ENCODE measurements at places on chromosomes 2 and 18.
A peak's percentile ranks its signal among the peaks of the same experiment; 100 is the strongest.

- DNase-seq, result no peak
Measured at GRCh38 chr2:64386676-64387075, 67.3 kb upstream of the LGALSL start.

DNA sequence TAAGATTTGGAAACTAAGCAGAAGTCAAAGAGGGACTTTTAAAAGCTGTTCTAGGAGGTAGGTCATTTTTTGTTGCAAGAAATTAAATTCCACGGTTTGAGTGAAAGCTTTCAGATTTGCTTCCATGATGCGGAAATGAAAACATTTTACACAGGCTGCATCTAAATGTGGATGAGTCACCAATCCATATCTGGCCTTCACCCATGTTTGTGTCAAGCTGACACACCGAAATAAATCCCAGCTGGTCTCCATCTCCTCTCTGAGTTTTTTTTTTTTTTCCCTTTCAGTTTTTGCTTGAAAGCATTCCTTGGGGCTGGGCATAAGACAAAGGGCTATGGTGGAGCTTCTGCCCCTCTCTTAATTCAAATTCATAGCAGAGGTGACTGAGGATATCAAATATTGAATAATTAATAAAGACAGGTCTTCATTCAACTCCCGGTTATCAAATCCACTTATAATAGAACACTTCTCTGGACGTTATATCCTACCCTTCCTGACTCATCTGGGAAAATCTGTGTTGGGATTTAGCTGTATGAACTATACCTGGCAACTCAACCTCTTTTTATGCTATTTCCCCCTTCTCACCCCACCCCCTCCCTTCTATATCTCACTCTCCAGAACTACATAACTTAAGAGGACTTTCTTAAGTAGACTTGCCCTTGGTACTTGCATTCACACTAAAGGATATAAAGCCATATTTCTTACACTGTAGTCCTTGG, 558.3 kb upstream of the GCFC2 start:
- no peak for DNase-seq

GRCh38 chr18:10454681-10455557, 484 bp downstream of the APCDD1 start:
- DNase-seq, result no peak

DNA sequence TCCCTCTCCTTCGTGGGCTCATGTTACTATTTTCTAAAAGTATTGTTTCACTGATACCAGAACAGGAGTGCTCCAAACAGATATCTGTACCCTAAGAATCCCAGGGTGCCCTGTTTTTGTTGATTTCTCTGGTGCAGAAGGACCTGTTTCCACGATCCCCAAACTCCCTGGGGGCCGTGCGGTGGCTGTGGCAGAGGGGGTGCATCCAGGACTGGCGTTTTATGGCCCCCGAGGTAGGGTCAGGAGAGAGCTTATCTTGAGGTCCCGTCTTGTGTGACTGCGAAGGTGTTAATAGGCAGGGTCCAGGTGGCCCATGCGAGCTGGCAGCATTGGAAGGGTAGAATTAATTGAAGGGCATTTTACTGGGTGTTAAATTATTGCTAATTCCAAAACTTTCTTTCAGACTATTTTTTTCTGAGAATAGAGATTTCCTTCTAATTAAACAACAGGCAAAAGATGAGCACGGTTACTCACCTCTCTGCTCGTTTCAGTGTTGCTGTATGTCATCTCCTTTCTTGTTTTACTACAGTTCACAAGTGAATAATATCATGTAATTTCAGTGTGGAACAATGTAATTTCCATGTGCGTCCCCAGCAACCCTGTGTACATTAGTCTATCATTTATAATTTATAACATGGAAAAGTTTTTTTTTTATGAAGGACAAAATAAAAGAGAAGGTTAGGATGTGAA, 8.2 kb downstream of the TWIST2 start:
- DNase-seq, result no peak

- DNase-seq, result no peak
Measured at GRCh38 chr2:16686641-16687040, 21.0 kb upstream of the CYRIA start.

DNA sequence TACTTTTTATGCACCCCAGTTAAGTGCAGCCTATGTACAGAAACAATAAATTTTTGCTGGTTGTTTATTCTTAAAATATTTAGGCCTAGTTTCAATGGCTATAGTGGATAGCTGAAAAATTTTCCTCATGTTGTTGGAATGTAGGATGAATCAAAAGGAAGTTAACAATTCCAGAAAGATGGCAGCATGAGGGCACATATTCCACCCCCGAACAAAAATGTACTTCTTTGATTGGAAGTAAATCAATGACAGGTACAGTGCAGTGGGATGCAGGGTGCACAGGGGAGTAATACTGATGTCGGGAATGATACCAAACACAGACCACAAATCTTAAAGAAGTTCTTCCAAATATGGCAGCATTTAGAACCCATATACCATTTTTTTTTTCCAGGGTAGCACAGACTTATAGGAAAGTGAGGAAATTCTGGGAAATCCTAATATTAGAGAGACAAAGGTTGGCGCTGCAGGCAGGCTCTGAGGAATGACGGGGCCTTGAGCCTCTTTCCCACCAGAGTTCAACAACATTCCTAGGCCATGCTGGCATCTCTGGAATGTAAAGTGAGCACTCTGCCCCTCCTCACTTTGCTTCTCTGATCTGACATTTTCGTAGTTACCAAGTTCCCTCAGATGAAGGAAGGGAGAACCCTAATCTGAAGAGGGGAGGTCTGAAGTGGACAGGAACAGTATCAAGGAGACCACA, 36.6 kb upstream of the IKZF2 start:
- no peak for DNase-seq

- no peak for DNase-seq
Measured at GRCh38 chr2:53445383-53446070, 322.1 kb upstream of the CHAC2 start.

GRCh38 chr2:154910701-154911100, 212.2 kb downstream of the KCNJ3 start:
- DNase-seq, result no peak

GRCh38 chr2:215280326-215280725, 31.5 kb upstream of the ATIC start:
- no peak for DNase-seq

DNA sequence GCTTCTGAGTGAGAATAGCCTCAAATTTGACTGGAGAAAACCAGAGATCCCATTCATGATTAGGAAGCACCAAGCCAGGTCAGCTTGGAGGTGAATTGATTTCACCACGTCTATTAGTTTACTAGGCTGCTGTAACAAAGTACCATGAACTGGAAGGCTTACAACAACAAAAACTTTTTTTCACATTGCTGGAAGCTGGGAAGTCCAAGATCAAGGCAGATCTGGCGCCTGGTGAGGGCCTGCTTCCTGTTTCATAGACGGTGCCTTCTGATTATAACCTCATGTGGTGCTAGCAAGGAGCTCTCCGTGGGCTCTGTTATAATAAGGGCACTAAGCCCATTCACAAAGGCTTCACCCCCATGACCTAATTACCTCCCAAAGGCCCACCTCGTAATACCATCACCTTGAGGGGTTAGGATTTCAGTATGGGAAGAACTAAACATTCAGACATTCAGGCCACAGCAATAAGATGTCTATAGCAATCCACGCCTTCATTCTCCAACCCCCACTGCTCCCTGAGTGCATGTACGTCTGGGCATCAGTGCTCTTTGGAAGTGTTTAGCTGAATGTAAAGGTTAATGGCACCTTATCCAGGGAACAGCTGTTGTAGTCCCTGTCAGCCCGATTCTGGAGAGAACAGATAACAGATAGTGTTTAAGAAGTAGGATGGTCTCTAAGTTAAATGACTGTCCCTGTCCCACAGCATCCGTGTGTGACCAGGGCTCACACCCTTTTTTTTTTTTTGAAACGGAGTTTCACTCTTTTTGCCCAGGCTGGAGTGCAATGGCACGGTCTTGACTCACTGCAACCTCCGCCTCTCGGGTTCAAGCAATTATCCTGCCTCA, 89.2 kb downstream of the SOCS6 start:
- DNase-seq, result no peak

GRCh38 chr2:7119132-7119835, 202.1 kb downstream of the RNF144A start:
- DNase-seq, result no peak

DNA sequence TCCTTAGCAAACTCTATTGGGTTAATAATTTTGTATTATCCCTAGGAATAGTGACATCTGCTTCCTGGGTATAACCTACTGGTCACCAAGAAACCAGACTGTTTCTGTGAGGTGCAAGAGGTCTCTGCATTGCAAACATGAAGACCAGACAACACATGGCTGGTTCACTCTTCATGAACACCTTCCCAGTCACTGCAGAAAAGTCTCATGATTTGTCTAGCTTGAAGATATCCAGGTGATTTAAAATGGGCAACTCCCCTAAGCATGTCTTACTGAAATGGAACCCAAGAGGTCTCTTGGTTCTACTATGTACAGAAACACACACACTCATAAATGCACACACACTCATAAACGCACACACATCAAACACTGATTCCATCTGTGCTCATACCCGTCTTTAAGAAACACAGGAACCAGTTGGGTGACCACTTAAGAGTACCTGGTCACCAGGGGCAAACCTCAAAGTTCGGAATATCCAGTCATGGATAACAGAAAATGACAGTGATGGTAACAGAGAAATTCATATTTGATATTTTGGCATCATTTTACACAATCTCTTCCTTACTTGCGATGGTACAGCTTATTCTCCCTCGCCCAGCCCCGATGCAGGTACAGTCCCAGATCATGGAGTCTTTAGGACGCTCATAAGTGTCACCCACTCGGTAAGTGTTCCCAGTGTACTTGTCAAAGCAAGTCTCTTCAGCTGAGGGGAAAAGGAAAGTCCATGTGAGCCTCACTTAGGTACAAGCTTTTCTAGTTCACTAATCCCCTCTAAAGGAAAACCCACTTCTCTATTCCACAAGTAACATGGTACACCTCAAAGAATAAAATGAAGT, 2.9 kb downstream of the FN1 start:
- DNase-seq, result no peak

DNA sequence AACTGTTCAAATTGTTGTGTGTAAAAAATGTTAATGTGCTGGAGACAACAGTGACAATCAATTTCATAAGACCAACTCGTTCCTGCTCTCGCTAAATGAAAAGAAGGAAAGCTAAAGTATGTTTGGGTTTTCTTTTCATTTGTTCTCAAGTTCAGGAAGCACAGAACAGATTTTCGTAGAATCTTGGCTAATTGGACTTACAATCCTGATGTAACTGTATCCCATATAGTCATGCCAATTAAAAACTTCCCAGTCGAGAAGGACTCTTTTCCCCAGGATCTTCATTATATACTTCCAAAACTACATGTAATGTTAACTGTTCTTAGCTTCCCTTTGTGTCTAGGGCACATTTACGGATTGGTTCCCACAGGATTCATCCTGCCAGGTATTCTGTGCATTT, 135.4 kb upstream of the ITGB6 start:
- no peak for DNase-seq

DNA sequence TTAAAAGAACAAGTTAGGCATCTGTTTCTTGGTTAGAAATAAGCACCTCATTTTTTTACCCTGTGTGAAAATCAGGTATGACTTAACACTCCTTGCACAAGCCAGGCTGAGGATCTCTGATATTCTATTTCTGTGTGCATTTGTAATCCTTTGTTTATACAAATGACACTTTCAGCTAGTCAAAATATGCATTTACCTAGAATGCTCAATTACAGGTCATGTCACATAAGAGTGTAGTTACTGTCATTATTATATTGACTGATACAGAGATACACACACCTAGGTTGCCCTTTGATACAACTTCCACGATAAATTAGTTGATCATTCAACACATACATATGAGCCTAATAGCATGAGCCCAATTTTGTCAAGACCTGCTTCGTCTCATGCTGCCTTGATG, 144.3 kb downstream of the CHST9 start:
- no peak for DNase-seq

- no peak for DNase-seq
Measured at GRCh38 chr2:70557171-70557838, 3.7 kb upstream of the TGFA start.

DNA sequence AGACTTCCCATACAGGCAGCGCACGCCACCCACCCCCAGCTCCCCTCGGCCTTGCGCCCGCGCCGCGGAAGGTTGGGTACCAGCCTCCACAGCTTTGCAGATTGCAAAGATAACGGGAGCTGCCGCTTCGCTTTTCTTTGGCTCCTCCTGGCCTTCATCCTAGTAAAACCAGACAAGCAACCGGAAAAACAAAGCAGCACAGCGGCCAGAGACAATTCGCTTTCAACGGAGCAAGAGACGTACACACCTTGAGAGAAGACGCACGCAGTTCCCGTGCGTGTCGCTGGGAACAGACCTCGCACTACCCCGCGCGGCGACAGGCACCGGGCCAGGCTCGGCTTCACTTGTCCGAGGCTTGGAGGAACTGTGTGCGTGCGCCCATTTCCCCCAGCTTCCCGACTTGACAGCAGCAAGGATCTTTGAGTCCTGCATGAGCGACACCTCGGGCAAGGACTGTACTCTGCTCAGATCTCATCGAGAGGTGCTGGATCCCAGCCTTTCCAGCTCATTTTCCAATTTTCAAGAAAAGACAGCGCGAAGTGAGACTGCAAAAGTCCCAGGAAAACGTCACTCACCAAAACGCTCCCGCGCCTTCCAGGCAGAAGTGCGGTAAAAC, 964 bp downstream of the ZBTB7C start:
- DNase-seq, result peak; percentile 9

GRCh38 chr2:84991404-84992160, 20.6 kb downstream of the KCMF1 start:
- no peak for DNase-seq

GRCh38 chr18:59646963-59647307, 50.3 kb downstream of the CCBE1 start:
- DNase-seq, result no peak

DNA sequence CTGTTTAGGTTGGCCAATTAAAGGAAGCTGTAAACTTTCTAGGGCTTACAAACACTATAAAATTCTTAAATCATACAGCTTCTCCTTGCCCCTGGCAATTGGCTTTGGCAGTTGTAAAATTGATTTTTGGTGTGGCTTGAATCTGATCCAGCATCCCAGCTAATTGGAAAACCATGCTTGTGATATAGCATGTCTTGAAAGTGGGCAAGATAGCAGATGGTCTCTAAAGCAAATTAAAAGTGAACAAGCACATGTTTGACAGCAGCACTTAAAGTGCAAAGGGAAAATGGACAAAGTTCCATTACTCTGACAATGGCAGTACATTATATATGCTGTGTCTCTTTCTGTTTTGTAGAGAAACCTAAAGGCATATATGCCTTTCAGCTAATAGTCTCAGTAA, 302.9 kb upstream of the NXPH2 start:
- no peak for DNase-seq

- DNase-seq, result no peak
Measured at GRCh38 chr2:174711206-174711605, 53.1 kb downstream of the CHRNA1 start.

GRCh38 chr2:236010920-236011685, 157.1 kb downstream of the GBX2 start:
- DNase-seq, result no peak

All from T-helper 2 cell (primary cell).